HFFc6 (cell line): ENCODE measurements at places on chromosomes 12 and 14. TPM values are rescaled to one million over a fixed set of nuclear protein-coding genes. Genes with fewer than 3 reads are reported as not detected.

DNA sequence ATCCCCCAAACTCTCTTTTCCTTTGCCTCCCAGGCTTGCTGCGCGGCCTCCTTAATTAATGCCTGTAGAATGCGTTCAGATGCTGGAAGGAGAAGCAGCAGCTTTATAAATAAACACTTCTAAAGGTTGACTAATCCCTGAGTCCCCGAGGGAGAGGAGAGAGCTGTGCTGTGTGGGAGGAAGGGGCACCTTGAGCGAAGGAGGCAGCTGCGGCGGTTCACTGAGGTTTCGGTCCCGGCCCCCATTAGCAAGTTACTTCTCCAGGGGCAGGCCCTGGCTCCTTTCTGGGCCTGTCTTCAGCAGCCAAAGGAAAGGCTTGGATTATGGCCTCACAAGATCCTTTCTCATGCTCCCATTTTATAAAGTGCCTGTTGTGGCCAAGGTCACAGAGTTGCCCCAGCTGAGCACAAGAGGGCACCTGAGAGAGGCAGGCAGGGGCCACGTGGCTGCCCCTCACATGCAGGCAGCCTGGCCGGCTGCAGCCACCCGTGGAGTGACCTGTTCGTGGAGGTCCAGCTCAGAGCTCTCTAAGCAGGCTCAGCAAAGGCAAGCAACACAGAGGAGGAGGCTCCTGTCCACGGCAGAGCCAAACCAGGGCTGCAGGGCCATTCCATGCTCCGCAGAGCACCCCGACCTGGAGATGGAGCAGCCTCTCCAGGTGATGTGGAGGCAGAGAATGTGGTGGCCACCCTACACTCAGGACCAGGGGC lies 15.0 kb upstream of the CACNA2D4 start:
- no peak for DNase-seq

DNA sequence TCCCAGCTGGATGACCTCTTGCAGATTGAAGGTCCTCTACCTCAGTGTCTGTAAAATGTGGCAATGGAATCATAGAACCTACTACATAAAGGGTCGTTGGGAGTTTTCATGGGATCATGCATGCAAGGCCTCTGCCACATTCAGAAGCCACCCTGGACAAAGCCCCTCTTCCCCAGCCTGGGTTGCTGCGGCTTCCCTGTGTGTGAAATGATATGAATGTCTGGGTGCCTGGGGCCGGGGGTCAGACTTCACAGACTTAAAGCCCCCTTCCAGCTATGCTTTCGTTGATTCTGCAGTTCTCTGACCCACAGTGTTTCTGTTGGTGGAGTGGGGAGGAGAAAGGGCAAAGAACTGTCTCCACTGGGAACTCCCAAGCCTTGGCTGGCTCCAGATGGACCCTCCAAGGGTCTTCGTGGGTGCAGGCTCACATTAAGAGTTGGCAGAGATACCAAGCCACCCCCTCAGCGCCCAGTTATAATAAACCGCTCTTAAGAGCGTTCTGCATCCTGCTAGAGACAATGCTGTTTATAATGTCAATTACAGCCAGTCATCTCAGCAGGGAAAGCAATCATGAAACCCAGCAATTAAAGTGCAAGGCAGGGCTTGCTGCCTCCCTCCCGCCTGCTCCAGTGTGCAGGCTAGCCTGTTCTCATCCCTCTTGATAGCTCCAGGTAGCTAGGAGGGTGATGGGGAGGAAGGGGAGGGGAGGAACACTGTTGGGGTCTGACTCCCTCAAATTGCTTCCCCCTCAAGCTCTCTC lies 210.9 kb upstream of the FKBP4 start:
- DNase-seq = no peak

DNA sequence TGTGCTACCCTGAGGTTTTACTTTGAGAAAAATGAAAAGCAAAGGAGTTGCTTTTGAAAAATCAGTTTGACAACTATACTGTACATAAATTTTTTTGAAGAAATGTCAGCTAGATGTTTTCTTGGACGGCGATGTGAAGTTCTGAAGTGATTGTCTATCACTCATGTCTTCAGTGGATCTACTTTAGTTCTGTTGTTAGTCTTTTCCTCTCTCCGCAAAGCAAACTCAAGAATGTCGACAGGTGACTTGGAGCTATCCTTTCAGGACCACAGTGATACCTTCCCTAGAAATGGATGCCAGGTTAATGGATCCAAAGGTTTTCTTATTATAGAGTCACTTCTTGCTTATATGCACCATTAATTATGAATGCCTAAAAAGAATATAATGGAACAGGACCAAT lies 1.2 kb downstream of the PTPRO start:
- no peak for DNase-seq

DNA sequence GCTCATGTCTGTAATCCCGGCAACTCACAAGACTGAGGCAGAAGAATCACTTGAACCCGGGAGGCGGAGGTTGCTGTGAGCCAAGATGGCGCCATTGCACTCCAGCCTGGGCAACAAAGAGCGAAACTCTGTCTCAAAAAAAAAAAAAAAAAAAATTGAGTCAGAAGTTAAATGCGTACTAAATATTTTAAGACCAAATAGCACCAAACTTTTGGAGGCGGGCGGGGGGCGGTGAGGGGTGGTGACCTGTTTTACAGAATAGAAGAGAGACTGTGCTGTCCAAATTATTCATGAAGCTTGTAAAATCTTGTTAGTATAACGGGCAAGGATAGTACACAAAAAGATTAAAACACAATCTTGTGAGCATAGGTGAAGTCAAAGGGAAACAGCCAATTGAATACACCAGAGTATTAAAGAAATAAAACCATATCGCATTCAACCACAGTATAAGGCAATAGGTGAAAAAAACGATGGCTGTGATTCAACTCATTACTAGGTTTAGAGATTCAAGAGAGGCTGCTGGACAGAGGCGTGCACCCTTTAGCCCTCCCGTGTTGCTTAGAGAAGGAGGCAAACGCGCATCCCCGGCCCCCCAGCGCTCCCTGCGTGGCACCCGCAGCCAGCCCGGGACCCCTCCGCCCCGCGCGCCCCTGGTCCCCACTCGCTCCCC lies 571 bp downstream of the ZNF891 start:
- peak; percentile 17 for DNase-seq

- no peak for DNase-seq
Observed at GRCh38 chr12:13307143-13307816, 110.8 kb downstream of the EMP1 start.

DNA sequence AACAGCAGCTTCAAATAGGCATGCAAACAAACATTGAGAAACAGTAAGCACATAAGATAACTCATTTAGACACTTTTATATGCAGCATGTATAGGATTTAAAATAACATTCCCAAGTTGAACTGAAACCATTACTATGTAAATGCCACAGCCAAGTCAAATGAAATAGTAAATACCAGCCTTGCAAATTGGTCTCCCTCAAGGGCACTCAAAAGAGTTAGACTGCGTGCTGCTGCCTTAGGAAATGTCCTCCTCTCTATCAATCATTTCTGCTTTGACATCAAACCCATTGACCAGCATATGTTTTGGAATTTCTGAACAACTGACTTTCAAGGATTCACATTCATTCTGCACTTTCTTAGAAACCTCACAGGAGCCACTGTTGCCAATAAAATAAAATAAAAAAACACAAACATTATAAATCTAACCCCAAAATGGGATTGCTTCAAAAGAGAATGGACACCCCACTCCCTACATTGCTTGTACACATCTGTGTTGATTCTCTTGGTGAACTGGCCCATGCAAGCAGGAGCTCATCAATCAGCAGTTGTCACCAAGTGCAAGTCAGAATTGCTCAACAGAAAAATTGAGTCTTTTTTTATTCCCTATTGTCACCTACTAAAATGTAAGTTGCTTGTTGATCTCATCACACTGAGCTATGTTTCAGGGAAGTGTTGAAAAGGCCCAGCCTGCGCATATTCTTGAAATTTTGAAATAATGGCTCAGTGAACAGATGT lies 256.2 kb downstream of the DAD1 start:
- no peak for DNase-seq

DNA sequence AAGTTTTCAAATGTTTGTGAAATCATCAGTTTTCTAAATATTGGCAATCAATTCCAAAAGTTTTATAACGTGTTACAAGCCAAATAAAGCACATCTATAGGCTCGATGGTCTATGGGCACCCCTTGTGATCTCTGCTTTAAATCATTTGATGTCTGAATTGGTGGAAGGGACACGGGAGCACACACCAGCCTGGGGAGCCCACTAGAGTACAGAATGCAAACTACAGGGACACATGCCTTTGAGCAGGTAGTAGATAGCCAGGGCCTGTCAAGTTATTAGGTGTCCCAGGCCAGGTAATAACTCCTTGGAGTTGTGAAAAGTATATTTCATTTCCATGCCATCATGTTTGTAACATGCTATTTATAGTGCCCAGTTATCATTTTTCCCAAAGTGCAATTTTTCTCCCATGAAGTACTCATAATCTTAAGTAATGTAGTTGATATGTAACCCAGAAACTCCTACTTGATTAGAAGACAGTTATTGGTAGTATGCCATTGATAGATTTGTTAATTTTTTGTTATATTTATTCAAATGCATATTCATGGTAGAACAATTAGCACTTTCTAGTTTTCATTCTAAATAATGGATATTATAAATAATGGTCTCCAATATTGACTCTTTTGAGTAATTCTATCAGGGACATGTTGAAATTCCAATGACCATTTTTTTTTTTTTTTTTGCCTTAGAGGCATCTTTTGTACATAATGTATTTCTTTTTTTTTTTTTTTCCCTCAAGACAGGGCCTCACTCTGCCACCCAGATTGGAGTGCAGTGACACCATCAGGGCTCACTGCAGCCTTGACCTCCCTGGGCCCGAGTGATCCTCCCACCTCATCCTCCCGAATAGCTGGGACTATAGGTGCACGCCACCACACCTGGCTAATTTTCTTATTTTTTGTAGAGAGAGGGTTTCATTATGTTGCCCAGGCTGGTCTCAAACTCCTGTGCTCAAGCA lies 96.9 kb upstream of the FGD4 start:
- peak; percentile 15 for DNase-seq

GRCh38 chr12:124774462-124775167 lies 89.0 kb downstream of the SCARB1 start:
- DNase-seq = peak; percentile 92

- peak; percentile 45 for DNase-seq
Observed at GRCh38 chr14:73758392-73759182, 44.4 kb upstream of the PNMA1 start.

GRCh38 chr14:102911541-102911951 lies 10.9 kb upstream of the AMN start:
- DNase-seq = no peak

- no peak for DNase-seq
Observed at GRCh38 chr14:101056446-101056845, 152.9 kb upstream of the RTL1 start.

- DNase-seq = no peak
Observed at GRCh38 chr12:80794551-80794950, 77.8 kb downstream of the MYF5 start.

DNA sequence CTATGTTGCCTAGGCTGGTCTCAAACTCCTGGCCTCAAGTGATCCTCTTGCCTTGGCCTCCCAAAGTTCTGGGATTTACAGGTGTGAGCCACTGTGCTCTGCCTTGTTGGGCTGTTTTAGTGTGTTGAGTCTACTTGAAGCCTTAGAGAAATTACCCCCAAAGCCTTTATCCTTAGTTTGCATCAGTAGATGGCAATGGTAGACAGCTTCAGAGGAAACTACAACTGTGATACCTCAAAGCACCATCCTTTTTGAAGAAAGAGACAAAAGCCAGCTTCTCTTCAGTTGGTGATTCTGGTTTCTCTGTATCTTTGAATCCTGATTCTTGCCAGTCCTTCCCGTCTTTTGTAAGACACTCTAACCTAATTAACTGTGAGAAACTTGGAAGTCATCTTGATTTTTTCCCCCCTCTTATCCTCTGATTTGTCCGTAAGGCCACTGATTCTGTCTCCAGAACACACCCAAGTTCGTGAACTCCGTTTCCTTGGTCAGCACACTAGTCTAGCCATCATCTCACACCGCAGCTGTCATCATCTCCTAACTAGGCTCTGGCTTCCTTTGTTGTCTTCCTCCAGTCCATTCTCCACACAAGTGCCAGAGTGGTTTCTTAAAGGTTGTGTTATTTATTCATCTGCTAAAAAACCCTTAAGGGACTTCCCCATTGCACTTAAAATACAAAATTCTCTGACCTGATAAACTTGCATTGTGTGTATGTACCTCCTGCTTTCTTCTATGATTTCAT lies 20.2 kb downstream of the ATP2A2 start:
- DNase-seq = no peak

- no peak for DNase-seq
Observed at GRCh38 chr12:15706010-15706676, 83.0 kb downstream of the EPS8 start.

GRCh38 chr14:72763892-72764291 lies 130.0 kb downstream of the DPF3 start:
- no peak for DNase-seq

DNA sequence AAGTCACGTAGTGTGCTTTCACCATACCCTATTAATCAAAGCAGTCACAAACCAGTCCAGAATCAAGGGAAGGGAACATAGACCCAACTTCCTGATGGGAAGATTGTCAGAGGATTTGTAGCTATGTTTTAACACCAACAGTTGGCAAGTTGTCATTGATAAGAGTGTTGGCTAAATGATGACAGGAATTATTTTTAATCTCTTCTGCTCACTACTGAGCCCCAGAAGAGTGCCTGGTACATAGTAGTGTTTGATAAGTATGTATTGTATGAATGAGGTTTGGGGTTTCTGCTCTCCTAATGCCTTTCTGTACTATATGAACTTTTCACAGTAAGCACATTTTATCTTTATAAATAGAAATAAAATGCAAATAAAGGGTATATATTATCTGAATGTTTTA lies 14.7 kb downstream of the HCFC2 start:
- DNase-seq = no peak

DNA sequence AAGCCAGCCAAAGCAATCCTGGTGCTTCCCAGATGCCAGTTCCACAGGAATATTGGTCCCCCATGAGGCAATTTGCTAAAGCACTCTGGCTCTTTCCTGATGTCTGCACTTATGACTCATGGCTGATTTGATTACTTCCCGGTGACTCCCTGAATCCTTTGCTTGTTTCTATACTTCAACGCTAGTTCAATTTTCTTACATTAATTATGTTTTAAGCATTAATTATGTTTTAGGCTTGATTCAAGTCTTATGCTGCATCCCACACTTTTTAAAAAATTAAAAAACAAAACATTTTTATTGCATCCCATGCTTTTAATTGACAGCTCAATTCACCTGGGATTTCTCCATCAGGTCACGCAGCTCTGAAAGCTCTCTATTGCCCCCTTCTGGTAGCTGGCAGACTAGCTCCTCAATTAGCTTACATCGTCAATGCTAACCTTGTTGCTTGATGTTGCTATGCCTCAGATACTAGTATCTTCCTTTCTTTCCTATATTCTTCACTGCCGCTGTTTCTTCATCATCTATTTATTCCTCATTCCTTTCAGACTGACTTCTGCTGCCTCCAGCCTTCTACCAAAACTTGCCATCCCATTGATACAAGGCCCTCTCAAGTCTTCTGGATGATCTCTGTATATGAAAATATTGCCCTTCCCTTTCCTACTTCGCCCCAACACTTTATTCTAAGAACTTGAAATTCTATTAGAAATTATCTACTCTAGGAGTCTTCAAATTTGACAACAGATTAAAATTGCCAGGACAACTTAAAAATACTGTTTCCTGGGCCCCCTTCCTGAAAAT lies 32.0 kb downstream of the TSHR start:
- peak; percentile 60 for DNase-seq

- peak; percentile 37 for DNase-seq
Observed at GRCh38 chr14:102605029-102605428, 12.6 kb downstream of the RCOR1 start.

The TMEM233 gene
- not detected in 3 replicates for total RNA-seq

The PCBP2 gene
- total RNA-seq = 699 to 929 TPM (median 777 TPM) in 3 replicates

The SAMD15 gene
- 1.1 to 3.2 TPM (median 2.9 TPM) in 3 replicates for total RNA-seq

The GARIN6 gene
- not detected in 3 replicates for total RNA-seq

The ORAI1 gene
- total RNA-seq = 23.5 to 27.5 TPM (median 25.7 TPM) in 3 replicates

The GLIPR1L1 gene
- not detected in 3 replicates for total RNA-seq
